ENCODE measurements at places on chromosomes 6 and 20. TPM values are rescaled to one million over a fixed set of nuclear protein-coding genes. Genes with fewer than 3 reads are reported as not detected.

The HRH3 gene
- total RNA-seq = not detected

The CST2 gene
- total RNA-seq = not detected

The ULBP1 gene
- total RNA-seq = 0.46 TPM

The CASS4 gene
- total RNA-seq = 1.6 TPM

The KCNQ5 gene
- total RNA-seq = 14.6 TPM

The SLC17A2 gene
- not detected for total RNA-seq

GRCh38 chr6:51569594-51569993 is 517.8 kb downstream of the PKHD1 start:
- no peak for DNase-seq

DNA sequence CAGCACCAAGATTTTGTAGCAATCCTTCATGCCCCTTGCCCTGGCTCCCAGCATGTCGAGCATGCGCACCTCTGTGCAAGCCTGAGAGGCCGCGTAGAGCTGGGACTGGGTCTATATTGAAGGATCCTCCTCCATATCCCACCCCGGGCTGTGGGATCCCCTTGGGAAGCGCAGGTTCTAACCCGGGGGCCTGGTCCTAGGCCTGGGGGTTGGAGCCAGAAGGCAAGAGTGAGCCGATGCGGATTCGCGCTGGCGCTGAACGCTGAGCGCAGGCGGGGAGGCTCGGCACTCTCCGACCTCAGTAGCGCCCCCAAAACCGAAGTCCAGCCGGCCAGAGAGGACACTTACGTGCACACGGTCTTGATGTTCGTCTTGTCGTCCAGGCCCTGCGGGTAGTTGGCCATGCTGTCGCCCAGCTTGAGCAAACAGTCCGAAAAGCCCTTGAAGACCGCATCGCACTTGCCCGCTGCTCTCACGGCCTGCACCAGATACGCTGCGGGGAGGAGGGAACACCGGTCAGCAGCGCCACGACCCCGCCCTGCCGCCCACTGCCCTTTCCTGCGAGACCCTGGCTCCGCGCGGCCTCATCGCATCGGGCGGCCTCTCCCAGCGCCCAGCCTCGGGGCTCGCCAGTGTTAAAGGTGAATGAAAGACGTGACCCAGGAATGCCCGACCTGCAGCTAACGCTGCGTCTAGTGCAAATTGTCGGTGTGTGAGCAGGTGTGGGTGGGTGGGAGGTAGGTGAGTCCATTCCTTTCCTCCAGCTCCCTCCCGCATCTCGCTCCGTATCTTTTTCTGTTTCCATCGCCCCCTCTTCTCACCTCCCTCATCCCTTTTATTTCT is 4.5 kb downstream of the NRN1 start:
- DNase-seq = no peak

GRCh38 chr6:12957321-12958051 is 240.9 kb downstream of the PHACTR1 start:
- peak; percentile 88 for DNase-seq

- DNase-seq = no peak
These were observed 37.7 kb downstream of the ARHGAP18 start for GRCh38 chr6:129672341-129672682.

GRCh38 chr6:108417027-108417426 is 122.2 kb downstream of the AFG1L start:
- DNase-seq = no peak

DNA sequence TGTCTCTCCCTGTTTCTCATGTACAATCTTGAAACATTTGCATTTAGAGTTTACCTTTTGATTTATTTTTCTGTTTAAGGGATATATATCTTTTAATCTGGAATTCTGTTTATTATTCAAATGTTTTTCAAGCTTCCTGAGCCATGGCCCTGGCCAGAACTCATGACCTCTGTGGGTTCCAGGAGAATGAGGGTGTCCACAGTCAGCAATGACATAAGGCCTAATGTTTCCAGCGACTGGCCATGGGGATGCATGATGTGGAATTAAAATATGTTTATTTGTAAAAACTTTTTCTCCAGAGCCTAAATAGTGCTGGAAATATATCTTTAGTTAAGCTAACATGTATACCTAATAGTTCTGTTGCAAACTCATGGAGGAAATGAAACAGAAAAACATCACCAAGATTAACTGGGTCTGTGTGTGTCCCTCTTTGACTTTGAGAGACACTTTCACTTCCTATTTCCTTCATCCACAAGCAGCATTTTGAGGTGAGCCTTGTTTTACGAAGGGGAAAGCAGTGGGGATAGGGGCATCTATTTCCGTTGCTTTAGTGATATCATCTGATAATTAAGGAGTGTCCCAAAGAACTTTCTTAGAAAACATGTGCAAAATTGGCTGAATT is 87.6 kb downstream of the SMOC2 start:
- no peak for DNase-seq

DNA sequence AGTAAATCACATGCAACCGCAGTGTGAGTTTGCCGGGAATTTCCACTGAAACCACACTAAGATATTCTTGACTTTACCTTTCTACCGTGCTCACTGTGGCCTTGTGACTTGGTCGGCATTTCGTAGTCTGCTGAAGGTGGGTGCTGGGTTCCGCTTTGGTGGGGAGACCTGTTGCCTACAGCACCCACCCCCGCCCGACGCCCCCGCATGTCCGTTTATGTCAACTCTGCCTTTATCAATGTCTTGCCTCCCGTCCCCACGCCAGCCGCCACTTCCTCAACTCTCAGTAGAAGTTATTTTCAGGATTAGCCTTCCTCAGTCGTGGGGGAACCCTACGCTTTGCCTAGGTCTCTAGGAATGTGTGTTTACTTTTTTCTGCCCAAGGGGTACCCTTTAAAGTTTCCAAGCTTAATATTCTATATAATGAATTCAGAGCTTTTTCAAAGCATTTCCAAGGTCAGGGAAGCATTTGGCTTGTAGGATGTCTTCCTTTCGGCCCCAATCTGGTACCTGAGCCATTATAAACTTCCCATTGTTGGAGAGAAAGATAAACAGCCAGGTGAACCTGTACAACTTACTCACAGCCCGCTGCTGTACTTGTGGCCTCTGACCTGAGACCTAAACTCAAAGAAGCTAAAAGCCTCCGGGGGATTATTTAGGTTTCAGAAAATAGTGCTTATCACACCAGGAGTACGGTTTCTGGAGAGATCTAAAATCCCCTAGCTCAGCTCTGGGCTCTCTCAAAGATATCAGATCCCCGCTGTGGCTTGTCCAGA is 54.2 kb downstream of the TBC1D7 start:
- no peak for DNase-seq

DNA sequence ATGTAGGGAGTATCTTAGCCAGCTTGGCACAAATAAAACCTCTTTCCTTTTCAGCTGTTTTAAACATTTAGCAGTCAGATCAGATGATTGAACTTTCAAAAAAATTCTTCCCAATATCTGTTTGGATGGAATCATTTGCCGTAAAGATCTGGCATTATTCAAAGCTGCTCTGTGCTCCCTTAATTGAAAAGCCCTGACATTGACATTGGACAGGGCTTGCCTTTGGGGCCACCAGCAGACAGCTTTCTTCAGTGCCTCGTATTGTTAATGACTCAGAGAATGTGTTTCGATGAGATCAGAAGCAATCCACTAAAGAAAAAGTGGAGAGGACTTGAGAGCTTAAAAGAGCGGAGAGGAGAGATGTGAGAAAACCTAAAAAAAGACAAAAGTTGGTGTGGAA is 343.5 kb downstream of the NRN1 start:
- DNase-seq = no peak

DNA sequence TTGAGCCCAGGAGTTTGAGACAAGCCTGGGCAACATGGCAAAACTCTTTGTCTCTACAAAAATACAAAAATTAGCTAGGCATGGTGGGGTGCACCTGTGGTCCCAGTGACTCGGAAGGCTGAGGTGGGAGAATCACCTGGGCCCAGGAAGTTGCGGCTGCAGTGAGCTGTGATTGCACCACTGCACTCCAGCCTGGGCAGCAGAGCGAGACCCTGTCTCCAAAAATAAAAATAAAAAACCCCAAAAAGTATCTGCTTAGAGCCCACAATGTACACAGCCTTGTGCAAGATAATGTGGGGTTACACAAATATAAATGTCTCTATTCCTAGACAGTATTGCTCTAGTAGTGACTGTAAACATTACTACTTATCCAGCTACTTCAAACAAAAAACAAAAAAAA is 5.9 kb downstream of the ESF1 start:
- no peak for DNase-seq

GRCh38 chr20:19947611-19948264 is 69.4 kb upstream of the NAA20 start:
- no peak for DNase-seq

GRCh38 chr6:2007165-2007564 is 238.2 kb downstream of the GMDS start:
- DNase-seq = no peak

DNA sequence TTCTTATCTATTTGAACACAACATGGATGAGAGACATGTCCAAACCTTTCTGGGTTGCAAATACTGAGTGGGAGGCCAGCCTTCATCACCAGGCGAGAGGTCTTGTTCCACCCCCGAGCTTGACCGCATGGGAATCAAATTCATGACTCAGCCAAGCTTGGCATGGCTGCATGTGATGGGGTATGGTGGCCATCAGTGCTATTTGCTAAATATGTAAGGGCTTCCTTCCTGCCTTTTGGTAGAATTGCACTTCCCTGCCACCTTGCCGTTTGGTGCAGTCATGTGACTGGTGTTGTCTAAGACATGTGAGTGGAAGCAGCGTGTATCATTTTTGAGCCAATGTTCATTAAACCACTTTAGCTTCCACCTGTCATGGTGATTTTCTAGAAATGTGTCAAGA is 508.9 kb upstream of the SULF2 start:
- no peak for DNase-seq

DNA sequence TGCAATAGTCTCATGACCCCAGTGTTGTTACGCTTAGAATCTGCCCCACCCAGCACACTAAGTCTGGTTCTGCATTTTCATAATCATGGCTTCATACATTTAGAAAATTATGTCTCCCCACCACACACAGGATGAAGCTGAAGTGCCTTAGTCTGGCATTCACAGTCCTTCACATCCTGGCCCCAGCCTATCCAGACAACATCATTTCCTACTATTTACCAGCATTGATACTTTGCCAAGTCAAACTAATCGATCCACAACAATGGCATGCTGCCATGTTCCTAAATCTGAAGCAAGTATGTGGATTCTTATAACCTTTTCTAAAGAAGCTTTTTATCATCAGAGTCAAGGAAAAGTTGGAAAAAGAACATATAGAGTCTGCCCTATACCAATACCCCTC is 132.4 kb upstream of the FBXL4 start:
- no peak for DNase-seq

- DNase-seq = no peak
These were observed 34.9 kb upstream of the SNX9 start for GRCh38 chr6:157788180-157788579.

DNA sequence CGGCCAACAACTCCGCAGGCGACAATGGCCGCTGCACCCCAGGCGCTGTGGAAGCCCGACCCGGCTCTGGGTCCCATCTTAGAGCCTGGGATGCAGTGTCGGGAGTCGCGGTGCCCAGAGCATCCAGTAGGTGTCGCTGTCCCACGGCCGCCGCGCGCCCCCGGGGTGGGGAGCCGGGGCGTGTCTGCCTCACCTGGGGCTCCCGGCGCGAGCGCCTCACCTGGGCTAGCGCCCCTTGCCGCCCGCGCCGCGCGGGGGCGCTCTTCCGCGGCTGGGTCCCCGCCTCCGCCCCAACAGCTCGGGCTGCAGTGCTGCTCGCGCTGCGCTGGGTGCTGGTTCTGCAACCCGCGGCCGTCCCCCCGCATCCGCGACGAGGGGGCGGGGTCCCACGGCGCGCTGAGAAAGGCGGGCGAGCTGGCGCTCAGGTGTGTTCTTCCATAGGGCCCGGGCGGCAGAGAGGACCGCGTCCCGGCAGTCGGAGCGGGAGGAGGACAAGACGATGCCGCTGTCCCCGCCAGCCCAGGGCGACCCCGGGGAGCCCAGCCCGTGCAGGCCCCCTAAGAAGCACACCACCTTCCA is at the start of gene CRYBG1:
Gene CRYBG1, plus strand, starts transcription at position 308 of the 579 bp plus-strand sequence. Its CDS starts 192 bp downstream, at position 500.
- peak; percentile 72 for DNase-seq

GRCh38 chr6:90049295-90049694 is 155.0 kb downstream of the GJA10 start:
- no peak for DNase-seq

GRCh38 chr20:37714978-37715672 is 21.3 kb downstream of the CTNNBL1 start:
- DNase-seq = no peak

- no peak for DNase-seq
These were observed 261.2 kb upstream of the MARCKS start for GRCh38 chr6:113595911-113596376.

GRCh38 chr6:129469070-129469662 is 240.8 kb downstream of the ARHGAP18 start:
- no peak for DNase-seq

GRCh38 chr6:131642987-131643611 is 6.0 kb downstream of the ENPP3 start:
- no peak for DNase-seq

GRCh38 chr6:87590417-87590880 is 514 bp downstream of the ORC3 start:
- no peak for DNase-seq

Measured in thyroid gland (tissue), 4 donors.